ENCODE measurements at places on chromosomes 3 and 15.

DNA sequence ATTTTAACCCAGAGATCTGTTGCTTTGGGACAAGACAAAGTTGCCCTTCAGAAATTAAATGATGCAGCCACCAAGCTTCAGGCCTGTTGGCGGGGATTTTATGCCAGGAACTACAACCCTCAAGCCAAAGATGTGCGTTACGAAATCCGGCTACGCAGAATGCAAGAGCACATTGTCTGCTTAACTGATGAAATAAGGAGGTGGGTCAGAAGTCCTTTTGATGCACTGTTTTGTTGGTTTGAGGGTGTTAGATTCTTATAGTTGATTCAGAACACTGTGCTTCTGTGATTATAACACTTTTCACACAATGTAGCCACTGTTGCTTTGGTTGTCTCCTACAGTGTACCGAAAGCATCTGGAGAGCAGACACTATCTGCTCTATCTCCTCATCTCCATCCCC lies 20.8 kb upstream of the NXPE3 start:
- no peak for DNase-seq

DNA sequence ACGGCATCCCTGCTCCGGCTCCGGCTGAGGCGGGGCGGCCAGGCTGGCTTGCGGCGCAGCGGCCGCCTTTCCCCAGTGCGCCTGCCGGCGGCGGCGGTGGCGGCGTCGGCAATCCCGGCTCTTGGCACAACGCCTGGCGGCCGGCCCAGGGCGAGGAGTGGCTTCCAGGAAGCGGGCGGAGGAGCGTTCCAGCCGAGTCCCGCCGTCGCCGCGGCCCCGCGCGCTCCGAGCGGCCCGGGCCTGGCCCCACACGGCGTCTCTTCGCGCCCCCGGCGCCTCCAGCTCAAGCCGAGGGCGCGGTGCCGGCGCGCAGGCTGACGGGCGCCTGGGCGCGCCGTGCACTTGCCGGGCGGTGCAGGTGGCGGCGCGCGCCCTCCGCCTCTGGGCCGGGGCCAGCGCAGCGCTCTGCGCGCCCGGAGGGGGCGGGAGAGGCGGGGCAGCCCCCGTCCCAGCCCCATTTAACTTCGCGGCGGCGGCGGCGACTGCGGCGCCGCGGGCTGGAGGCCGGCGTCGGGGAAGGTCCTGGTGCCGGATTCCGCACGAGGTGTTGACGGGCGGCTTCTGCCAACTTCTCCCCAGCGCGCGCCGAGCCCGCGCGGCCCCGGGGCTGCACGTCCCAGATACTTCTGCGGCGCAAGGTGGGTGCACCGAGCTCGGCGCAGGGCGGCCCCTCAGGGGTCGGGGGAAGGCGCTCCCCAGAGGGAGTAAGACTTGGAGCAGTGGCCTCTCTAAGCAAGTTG lies at the start of gene ADAMTSL3:
ADAMTSL3 (plus strand) TSS at position 485 of the 740 bp plus-strand sequence. CDS start 1,639 bp downstream, outside the sequence.
- no peak for DNase-seq

DNA sequence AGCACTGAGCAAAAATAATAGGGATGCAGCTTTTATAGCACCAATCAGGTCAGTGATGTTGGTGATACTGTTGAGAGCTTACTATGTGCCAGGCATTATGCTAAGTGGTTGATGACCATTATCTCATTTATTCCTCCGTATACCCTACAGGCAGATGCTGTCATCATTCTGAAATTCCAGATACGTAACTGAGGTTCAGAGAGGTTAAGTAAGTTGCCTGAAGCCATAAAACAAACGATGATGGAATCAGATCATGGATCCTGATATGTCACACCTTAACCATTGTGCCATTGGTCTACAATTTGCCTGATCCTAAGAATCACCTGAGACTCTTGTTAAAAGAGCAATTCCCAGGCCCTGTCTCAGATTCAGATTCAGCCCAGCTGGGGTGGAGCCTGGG lies 49.5 kb downstream of the ST6GAL1 start:
- no peak for DNase-seq

DNA sequence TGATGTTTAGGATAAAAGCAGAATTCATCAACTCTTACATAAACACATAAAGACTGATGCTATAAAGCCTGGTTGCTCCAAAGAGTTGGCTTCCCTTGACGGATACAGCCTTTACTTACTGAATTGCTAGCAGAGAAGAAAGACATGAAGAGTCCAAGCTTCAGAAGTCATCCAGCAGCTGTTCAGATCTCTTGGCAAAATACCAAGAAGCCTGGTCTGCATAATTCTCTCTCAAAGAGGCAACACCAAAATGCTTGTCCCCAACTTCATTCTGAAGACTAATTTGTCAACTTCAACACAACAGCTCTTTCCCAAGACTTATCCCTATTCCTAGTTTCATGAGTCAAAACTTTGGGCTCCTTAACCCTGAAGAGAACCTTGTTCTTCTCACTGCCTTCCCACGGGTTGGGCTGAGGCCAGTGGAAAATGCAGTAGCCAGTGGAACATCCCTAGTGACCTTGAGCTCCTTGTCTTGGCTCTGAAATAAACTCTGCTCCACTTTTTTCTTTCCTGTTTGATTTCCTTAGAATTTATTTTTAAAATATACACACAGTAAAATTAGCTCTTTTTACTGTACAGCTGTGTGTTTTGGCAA lies 119.2 kb upstream of the THBS1 start:
- no peak for DNase-seq

DNA sequence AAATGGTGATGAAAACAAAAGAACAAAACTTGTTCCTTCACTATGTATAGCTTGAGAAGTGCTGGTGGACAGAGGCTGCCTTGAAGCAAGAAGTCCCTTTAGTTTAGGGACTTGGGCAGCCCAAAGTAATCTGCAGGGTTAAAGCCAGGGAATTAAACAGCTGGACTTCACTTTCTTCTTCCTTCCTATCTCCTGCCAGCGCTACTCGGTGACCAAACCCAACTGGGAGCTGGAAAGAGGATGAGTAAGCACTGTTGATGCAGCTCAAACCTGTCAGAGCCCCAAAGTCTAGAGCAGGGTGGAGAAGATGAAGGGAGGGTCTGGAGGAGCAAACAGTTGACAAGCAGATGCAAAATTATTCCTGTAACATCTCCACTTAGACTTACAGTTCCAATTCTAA lies 73.1 kb upstream of the FBN1 start:
- DNase-seq, result no peak

DNA sequence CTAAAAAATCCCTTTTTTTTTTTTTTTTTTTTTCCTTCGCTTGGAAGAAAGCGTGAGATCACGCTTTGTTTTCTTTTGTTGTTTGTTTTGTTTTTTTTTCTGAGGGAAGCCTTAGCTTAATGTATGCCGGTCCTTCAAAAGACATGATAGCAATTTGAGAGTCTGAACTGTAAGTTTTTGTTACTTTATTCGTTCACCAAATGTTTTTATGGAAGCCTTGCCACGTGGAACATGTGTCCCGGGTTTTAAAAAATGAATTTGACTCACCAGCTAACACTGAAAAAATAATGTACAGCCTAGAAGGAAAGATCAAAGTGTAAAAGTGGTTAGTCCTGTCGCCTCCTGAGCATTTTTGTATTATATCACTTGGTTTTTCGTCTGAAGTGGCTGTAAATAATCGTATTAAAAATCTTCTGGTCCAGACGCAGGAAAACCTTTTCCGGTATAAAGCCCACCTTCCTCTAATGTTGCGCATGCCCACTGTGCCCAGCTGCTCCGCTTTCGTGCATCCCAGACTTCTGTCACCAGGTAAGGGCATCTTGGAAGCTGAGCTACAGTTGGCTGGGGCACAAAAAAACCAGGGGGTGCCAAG lies 795 bp upstream of the MYNN start:
- no peak for DNase-seq

DNA sequence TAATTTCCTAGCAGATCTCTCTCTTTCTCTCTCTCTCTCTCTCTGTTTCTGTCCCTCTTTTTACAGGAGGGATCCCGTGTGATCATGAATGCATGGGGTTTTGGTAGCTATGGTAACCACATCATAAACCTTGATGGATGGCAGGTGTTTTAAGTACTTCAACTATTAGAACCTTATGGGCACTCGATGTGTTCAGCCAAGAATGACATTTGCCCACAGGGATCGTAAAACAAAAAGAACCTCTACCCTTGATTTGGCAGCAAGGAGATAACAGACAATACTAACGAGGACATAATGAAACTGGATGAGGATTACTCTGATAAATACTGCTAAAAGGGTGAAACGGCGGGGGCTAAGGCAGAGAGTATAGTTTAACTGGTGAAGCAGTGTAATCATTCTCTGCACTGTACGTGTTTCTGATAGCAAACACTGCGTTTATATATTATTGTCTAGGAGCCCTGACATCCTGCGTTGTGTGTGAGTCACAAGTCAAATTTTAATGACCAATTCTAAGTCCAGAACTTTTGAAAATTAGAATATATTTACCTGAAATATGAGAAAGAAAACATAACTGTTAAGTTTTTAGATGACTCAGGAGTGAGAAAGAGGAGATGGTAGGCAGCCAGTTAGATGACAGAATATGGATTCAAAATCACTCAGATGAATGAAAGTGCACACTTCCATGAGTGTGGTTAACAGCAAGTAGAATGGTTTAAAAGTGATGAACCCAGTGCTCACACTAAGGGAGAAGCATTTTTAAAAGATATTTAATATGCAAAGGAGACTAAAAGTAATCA lies 80.3 kb downstream of the OTOL1 start:
- no peak for DNase-seq

DNA sequence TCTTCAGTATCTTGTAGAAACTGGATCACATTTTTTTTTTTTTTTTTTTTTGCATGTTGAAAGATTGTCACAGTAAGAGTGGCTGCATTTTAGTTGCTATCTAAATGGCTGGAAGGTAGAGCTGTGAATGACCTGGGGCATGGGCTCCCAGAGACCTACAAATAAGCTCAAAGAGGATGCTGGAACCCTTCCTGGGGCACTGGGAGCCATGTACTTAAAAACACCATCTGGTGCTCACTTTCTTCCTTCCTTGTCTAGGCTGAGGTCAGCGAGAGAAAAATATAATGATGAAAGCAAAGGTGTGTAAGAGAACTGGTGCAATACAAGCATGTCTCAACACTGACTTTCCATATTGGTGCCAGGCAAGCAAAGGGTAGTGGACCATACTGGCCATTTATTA lies 323.9 kb downstream of the SV2B start:
- no peak for DNase-seq

DNA sequence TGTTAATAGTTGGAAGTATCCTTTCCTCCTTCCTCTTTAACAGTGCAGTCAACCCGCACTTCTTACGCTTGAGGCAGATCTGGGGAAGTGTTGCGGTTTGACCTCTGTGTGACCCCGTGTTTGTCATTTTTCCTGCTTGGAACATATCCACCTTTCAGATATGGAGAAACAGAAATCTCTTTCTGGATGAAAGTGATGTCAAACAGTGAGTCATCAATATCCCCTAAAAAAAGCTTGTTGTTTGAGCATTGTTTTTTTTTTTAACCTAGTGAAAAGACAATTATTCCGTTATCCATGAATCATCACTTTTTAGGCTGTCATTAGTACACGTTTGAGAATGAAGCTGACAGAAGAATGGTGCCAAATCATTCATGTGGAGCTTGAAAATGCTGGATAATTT lies 293.7 kb downstream of the ARPP21 start:
- no peak for DNase-seq

- DNase-seq, result no peak
Observed at GRCh38 chr3:59069838-59070237, 20.0 kb upstream of the CFAP20DC start.

- DNase-seq, result no peak
Observed at GRCh38 chr15:74497584-74497983, 36.6 kb upstream of the UBL7 start.

GRCh38 chr15:57545995-57546394 lies 45.7 kb upstream of the MYZAP start:
- no peak for DNase-seq

GRCh38 chr3:192887047-192887446 lies 30.6 kb downstream of the MB21D2 start:
- no peak for DNase-seq

GRCh38 chr3:186844908-186845307 lies 2.4 kb downstream of the ADIPOQ start:
- peak; percentile 70 for DNase-seq

- no peak for DNase-seq
Observed at GRCh38 chr3:41893977-41894376, 67.9 kb downstream of the ULK4 start.

GRCh38 chr15:99110581-99111320 lies 5.9 kb downstream of the SYNM start:
- DNase-seq, result no peak

GRCh38 chr3:158098309-158098639 lies 7.9 kb downstream of the SHOX2 start:
- no peak for DNase-seq
